ENCODE measurements at places on chromosomes 6 and 20. TPM values are rescaled to one million over a fixed set of nuclear protein-coding genes. Genes with fewer than 3 reads are reported as not detected.

Gene CFB
- polyA plus RNA-seq = 2.5 TPM

DNA sequence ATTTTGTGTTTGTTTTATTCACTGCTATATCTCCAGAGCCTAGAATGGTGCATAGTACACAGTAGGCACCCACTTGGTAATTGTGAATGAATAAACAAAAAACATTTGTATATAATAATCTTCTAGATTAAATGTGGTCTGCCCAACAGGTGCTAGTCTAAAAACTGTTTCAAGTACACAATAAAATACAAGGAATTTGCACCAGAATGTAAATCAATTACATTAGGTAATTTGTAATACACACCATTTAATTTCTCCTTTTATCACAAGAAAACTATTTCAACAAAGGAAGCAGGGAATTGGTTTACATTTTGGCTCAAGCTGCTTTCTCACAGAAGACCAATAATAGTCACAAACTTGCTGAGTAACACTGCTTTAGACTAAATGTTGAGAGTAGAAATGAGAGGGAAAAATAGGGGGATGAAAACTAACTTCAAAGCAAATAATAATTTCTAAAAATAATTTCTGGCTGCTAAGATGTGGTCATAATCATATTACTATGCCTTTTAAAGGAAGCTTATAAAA lies 22.1 kb downstream of the RUNX2 start:
- no peak overlapping the region for H3K27ac ChIP-seq
- H3K4me1 ChIP-seq = no peaks in the 10 kb centered on the region
- H3K36me3 ChIP-seq = no peaks in the 10 kb centered on the region

DNA sequence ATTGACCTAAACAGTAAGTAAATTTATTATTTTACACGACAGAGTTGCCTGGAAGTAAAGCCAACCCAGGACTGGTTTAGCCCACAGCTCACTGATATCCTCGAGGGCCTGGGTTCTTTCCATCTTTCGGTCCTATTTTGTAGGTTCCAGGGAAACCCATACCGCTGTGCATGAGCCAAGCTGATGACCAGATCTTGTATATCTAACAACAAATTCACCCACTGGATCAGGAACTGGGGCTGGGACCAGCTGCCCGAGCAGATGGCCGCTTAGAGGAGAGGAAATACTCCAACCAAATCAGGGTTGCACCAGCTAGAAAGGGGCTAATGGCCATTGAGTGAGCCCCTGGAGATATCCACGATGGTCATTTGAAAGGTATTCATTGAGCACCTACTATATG lies 139.2 kb downstream of the BACH2 start:
- peaks cover 9% of the 10 kb centered on the region for H3K4me1 ChIP-seq
- H3K36me3 ChIP-seq = no peaks in the 10 kb centered on the region
- no peak overlapping the region for H3K27ac ChIP-seq
- no peak for DNase-seq

- peaks cover 4% of the 10 kb centered on the region for H3K4me1 ChIP-seq
- no peaks in the 10 kb centered on the region for H3K27me3 ChIP-seq
- H3K36me3 ChIP-seq = no peaks in the 10 kb centered on the region
- H3K4me3 ChIP-seq = no peak overlapping the region
These were observed 73.3 kb downstream of the BTBD9 start for GRCh38 chr6:38566295-38567030.

Data from keratinocyte (primary cell).